ENCODE measurements at places on chromosomes 11 and 22.

DNA sequence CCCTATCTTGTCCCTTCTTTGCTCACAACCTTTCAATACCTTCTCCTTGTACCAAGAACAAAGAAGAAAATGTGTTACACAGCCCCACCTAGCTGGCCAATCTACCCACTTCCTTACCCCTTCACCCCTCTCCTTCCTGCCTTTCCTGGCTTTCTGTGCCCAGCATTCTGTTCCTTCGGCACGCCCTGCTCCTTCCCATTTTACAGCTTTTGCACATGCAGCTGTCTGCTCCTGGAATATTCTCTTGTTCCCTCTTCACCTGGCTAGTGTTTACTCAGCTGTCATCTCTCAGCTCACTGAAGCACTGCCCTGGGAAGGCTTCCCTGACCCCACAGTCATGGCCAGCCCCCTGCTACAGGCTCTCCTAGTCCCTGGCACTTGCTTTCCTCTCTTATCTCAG is 30.7 kb downstream of the SERPINH1 start:
- DNase-seq: no peak

DNA sequence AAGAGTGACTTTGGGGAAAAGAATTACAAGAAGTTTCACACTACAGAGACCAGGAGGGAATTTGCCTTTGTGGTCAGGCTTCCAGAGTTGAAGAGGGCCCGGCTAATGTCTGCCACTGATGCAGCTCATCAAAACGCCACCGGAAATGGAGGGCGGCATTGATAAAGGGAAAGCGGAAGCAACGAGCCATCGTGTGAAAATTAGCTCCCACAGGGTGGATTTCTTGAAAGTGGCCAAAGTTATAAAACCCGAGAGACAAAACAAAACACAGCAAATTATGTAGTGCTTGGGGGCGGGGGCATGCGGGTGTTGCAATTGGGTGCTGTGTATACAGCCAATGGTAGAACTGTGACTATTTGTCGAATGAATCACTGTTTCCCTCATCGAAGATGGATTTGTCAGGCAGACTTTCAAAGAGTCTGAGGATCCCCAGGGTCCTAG is 113.0 kb downstream of the ADAMTS15 start:
- DNase-seq: no peak

GRCh38 chr11:57251491-57252104 is 14.5 kb upstream of the APLNR start:
- DNase-seq: no peak

GRCh38 chr11:85740481-85741400 is 54.7 kb upstream of the CCDC89 start:
- DNase-seq: no peak

DNA sequence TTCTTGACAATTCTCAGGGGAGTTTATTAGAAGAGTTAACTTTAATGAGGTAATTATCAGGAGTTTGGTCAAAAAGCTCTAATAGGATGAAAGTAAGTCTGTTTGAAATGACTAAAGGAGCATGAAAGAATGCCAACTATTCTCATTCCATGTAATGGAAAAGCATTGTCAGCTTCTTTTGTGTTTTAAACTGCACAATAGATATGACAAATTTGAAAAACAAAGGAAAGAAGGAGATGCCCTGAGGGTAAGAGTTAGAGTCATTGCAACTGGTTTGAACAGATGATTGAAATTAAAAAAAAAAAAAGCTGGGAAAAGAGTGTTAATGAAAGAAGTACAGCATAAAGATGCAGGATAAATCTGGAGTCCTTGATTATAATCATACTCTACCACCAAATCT is 296.8 kb upstream of the FOLH1 start:
- DNase-seq: no peak

- no peak for DNase-seq
Observed at GRCh38 chr11:93573184-93573583, 30.0 kb upstream of the SMCO4 start.

DNA sequence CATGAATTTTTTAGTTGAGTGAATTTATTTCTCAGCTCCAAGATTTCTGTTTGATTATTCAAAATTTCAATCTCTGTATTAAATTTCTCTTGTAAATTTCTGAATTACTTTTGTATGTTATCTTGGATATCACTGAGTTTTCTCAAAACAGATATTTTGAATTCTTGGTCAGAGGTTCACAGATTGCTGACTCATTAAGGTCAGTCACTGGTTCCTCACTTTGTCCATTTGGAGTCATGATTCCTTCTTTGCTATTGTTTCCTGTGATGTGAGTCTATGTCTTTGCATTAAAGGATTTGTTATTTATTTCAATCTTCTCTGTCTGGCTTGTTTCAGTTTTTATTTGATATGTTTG is 10.2 kb upstream of the IL17RA start:
- no peak for DNase-seq

GRCh38 chr11:78572394-78572793 is 2.3 kb downstream of the NARS2 start:
- no peak for DNase-seq

GRCh38 chr11:8261291-8261690 is 2.4 kb downstream of the LMO1 start:
- DNase-seq: no peak

DNA sequence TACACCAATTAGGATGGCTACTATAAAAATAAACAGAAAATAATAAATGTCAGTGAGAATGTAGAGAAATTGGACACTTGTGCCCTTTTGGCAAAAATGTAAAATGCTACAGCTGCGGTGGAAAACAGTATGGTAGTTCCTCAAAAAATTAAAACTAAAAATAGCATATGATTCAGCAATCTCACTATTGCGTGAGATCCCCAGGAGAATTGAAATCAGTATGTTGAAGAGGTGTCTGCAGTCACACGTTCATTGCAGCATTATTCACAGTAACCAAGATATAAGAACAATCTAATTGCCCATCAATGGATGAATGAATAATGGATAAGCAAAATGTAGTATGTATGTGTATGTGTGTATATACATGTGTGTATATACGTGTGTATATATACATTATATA is 6.8 kb downstream of the OR52N2 start:
- DNase-seq: no peak

- DNase-seq: no peak
Observed at GRCh38 chr11:61814247-61814957, 2.4 kb downstream of the FADS1 start.

- peak; percentile 24 for DNase-seq
Observed at GRCh38 chr11:67996622-67997474, 7.0 kb downstream of the UNC93B1 start.

- DNase-seq: peak; percentile 43
Observed at GRCh38 chr11:27472398-27473016, at the start of gene LGR4. LGR4 (minus strand) TSS chr11:27472790; CDS start chr11:27472302, 488 bp downstream.

GRCh38 chr11:63404161-63404935 is 34.8 kb downstream of the SLC22A9 start:
- no peak for DNase-seq

DNA sequence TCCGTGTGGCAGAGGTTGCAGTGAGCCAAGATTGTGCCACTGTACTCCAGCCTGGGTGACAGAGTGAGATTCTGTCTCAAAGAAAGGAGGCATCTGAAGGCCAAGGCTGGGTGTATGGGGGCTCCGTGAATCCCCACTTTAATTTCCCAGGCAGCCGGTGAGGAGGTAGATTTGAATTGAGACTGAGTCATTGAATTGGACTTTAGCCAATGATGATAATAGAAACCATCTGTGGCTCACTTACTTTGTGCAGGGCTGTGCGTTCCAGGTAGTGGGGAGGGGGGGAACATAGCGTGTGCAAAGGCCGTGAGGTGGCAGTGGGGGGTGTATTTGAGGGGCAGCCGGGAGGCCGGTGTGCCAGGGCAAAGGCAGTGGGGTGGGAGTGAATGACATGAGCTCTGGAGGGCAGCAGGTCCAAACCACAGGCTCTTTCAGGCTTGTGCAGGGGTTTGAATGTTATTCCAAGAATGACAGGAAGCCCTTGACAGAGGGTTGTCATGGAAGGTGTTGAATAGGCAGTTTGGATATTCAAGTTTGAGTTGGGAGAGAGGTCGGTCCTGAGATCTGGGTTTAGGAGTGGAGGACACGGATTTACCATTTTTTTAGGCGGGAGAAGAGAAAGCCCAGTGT is 6.1 kb downstream of the ARHGAP8 start:
- no peak for DNase-seq

GRCh38 chr11:130448416-130449309 is at the start of gene ADAMTS15:
ADAMTS15 (plus strand) TSS chr11:130448645; CDS start chr11:130448974, 329 bp downstream.
- peak; percentile 20 for DNase-seq

- DNase-seq: no peak
Observed at GRCh38 chr11:46755962-46756361, 36.9 kb downstream of the F2 start.

GRCh38 chr11:44379141-44380008 is 69.4 kb upstream of the ALX4 start:
- no peak for DNase-seq
